ENCODE measurements at places on chromosomes 3 and 15.

- DNase-seq = no peak
These were observed 44.0 kb upstream of the SLC41A3 start for GRCh38 chr3:126127904-126128303.

DNA sequence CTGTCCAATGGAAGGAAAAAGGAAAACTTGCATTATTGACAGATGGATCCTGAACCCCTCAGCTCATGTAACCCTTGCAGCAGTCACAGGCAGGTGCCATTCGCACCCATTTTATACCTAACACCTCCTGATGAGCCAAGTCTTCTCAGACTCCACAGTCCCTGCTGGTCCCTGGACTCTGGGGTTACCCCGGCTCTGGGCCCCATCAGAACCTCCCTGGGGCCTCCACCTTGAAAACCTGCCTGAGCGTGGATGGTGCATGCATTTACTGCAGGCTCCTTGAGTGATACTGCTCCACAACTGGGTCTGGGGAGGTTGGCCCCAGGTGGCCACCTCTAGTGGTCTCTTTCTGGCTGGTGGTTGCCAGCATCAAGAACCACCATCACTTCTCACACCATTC, 15.9 kb upstream of the DOCK3 start:
- no peak for DNase-seq

GRCh38 chr3:32395496-32395895, 3.8 kb downstream of the CMTM7 start:
- no peak for DNase-seq

DNA sequence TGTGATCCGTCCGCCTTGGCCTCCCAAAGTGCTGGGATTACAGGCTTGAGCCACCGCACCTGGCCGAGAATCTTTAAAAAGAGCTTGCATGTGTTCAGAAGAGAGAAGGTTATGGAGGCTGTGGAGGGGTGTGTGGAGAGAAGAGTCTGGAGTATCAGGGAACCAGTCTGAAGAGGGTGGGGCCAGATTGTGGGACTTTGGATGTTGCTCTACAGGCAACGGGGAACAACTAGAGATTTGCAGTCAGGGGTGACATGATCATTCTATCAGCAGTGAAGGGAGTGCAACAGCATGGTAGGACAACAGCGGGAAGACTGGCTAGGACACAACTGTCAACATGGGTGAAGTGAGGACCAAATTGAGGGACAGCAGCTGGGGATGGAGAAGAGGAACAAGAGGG, 8.9 kb downstream of the SCAMP2 start:
- no peak for DNase-seq

- DNase-seq = no peak
These were observed 137.0 kb upstream of the GOLGA6L4 start for GRCh38 chr15:84098604-84099003.

DNA sequence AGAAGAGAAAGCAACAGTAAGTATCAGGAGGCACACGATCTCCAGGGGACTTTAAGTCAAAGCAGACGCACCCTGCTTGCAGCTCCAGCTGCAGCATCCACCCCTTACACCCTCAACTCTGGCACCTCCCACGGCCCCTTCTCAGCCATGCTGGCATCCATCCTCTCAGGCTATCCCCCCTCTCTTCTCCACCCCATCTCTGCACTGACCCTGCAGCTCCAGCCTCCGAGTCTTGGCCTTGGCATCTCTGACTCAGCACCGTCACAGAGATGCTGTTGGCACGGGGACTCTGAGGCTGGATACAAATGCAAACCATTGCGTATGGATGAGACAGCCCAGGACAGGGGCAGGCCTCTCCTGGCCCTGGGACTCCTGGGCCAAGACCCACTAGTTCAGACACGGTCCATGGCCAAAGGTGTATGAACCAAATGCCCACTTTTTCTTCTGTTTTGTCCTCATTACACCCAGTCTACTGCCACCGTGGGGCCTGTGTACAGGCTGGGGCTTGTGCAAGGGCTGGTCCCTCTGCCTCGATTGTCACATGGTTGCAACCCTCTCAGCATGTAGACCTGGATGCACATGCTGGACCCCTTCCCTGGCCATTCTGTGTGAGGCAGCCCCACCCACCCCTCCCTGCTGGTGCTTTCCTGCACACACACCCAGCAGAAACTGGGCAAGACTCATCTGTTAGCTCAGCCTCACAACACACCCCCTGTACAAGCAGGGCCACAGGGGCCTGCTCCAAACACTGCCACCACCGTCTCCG, 18.7 kb upstream of the ZXDC start:
- DNase-seq = no peak

DNA sequence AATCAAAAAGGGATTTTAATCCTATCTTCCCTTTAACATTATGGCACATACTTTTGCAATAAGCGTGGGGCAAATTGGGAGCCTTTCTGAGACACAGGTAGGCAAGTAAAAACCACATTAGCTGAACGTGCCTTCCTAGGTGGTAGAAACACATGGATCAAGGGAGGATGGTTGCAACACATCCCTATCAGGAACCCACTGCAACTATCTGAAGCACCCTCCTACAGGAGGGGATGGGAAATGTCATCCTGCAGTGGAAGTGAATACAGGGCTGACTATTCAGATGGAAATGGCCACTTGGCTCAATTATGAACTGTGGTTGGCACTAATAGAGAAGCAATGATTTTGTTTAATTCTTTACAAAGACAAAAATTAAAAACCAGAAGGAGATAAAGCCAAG, 826.3 kb downstream of the FHIT start:
- DNase-seq = no peak

- DNase-seq = no peak
These were observed 463.6 kb downstream of the SHQ1 start for GRCh38 chr3:72384602-72385001.

- DNase-seq = no peak
These were observed 18.7 kb downstream of the CFAP161 start for GRCh38 chr15:81152799-81153198.

DNA sequence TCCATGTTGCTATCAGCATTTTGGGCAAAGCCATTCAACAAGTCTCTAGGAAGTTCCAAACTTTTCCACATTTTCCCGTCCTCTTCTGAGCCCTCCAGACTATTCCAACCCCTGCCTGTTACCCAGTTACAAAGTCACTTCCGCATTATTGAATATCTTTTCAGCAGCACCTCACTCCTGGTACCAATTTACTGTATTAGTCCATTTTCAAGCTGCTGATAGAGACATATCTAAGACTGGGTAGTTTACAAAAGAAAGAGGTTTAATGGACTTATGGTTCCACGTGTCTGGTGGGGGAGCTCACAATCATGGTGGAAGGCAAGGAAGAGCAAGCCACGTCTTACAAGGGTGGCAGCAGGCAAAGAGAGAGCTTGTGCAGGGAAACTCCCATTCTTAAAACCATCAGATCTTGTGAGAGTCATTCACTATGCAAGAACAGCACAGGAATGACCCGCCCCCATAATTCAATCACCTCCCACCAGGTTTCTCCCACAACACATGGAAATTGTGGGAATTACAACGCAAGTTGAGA, 435.6 kb upstream of the GRM7 start:
- no peak for DNase-seq

DNA sequence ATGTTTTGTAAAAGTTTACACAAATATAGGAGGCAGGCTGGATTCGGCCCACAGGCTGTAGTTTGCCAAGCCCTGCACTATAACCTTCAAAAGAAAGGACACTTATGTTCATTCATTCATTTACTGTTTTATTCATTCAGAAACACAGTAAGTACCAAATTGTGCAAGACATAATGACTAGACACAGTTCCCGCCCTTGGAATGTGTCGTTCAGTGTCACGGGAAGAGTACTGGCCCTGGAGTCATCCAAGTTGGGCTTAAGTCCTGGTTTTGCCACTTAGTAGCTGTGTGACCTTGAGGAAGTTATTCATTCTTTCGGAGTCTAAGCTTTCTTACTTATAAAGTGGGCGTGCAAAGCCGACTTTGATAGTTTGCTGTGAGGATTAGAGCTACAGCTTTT, 22.0 kb downstream of the COLQ start:
- DNase-seq = no peak

DNA sequence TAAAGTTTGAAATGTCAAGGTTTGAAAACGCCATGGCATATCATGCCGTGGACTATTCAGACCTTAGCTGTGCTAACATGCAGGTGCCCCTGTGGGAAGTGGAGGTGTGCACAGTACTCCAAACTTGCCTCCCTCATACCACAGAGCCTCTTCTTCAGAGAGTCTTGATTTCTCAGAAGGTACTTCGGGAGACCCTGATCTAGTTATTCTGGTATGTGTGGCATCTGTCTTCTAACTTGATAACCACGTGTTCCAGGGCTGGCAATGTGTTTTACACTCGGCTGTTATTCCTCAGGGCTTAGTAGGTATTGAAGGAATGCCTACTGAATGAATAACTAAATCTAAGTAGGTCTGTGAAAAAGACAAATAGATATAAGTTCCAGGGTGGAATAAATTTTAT, 309.9 kb downstream of the CLSTN2 start:
- DNase-seq = no peak

DNA sequence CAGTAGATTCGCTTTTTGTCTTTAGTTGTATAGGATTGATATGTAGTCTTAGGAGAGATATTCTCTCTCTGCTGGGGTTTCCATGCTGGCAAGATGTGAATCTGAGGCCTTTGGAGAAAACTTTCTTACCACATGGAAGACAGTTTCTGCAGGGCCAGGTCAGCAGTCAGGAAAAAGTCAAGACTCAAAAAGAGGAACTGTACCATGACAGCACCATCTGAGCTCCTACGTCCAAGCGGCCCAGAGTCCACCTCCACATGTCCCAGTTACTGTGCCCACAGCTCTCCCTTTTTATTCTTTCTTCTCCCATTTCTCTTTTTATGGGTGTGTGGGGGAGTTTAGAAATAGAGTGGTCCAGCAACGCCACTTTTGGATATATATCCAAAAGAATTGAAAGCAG, 172.0 kb downstream of the MTHFS start:
- no peak for DNase-seq

GRCh38 chr3:21747376-21747775, 3.6 kb downstream of the ZNF385D start:
- no peak for DNase-seq

DNA sequence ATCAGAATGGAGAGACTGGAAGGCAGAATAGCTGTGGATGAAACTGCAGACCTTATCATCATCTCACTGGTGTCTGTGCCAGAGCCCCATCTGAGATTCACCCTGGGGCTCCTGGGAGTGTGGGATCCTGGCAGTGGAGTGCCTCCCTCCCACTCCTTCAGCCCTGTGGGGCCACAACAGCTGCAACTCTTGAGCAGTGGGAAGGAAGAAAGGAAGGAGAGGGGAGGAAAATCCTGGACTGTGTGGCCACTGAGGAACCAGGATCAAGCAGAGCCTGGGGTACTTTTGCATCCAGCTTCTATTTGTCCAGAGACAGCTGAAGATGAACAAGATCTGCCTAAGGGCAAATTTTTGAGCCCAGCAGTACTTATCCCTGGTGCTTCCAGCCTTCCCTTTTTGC, 13.1 kb upstream of the ALDH1A2 start:
- no peak for DNase-seq

DNA sequence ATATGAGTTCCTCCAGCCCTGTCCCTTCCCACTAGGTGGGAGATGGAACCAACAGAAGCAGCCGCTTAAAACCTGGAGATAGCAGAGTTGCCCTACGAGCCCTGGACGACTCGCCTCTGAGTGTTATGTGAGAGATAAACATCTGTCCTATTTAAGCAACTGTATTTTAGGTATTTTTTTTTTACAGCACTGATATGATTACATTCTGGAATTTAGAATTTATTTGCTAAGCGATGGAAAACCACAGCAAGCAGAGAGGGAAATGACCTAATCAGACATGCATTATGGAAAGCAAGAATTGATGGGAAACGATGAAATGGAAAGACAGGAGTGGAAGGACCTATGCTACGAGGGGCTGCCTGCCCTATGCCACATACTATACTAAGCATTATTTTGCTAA, 379.0 kb upstream of the IL12A start:
- no peak for DNase-seq
